ENCODE measurements at places on chromosomes 4 and X.

DNA sequence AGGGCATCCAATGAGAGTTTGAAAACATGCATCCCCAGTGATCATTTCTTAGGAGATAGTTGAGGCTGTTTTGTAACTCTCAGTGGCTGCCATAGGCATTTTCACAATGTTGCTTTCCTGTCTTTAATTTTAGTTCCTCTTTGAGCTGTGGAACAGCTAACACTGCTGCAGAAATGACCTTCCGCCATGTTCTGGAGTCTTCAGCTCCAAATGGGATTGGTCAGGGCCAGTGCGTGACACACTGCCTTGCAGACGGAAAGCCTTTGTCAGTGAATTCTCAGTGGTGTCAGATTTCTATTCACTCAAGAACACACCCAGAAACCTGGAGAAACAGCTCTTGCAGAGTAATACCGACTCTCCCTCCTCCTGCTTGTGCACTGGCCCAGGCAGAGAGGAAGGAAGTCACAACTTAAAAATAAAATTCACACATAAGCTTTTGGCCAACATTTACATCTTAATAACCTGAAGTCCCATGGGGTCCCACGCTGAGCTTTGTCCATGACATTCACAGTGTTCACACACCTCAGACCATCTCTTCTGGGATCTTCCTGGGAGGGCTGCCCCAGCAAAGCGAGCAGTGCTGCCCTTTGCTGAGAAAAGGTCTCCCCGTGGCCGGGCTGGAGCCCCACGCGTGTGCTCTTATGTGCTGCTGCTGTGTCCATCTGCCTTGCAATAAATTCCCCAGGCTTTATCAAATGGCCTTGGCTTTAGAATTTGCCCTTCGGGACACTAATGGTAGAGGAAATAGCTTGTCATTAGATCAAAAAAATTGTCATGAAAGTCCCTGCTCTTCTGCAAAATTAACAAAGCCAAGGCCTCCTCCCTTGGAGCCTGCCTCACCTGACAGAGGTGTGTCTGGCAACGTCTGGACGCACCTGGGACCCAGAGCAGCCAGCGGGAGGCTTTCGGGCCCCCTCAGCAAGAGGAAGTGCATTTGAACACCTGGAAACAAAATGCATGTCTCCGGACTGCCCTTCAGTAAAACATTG lies 126.8 kb downstream of the IRF2 start:
- DNase-seq = peak; percentile 45

DNA sequence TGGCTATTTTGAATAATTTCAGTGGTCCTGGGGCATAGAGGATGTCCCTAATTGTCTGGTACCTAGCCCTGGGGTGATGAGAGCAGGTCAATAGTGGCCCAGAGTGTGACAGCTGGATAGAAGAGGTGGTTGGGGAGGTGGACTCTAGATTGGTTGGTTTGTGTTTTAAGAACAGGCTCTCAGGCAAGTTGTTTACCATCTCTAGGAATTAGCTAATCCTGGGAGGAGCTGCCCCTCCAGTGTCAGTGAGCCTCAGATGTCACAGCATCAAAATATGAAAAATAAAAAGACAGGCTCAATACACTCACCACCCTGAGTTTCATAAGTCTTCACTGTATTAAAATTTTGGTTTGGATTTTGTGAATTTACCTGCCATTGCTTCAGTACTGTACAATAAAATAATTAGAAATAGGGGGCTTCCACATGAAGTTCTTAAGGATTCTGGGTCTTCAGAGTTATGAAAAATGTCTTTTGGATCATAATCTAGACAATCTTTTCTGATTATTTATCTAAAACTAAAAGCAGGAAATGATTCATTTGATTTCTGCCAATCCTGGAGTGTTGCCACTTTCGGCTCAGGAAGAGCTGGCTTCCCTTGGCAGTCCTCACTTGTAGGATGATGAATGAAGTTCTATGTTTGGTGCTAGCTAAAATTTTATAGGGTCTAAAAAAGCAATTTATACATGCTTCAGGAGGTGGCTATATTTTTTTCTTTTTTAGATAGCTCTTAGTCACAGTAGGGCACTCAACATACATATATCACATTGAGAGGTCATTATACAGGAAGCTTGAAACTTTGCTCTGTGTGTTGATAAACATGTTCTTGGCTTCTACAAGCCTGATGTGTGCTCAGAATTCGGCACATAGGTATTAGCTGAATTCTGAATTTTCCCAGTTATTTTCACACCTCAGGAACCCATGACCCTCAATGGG lies 395.1 kb downstream of the RAB28 start:
- no peak for DNase-seq

- no peak for DNase-seq
These were observed 6.0 kb downstream of the DMD start for GRCh38 chrX:33205321-33205720.

DNA sequence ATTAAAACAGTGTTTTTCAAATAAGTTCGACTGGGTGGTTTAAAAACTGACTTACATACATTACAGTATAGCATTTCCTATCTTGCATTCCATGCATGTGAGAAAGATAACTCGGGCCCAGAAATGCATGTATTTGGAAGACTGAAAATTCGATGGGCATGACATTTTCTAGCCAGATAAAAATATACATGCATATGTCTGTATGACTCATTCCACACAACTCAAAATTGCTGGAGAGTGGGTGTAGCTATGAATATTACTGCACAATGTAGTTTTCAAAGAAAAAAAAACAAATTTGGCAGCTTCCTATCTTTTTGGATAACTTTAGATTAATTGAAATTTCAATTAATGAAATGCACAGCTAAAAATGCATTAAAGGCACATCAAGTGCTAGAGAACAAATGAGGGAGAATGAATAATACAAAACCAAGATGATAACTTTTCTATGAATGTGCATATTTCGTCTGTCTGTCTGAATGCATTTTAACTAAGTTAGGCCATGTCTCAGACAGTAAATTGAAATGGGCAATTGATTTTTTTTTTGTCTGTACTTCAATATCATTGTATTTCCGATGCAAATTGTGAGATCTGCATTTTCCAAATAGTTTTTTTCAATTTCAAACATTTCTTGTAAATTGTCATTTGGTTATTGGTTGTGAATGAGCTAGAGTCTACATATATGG lies 54.5 kb upstream of the GABRA2 start:
- DNase-seq = no peak

GRCh38 chr4:138911909-138912703 lies 103.5 kb upstream of the NOCT start:
- DNase-seq = no peak

DNA sequence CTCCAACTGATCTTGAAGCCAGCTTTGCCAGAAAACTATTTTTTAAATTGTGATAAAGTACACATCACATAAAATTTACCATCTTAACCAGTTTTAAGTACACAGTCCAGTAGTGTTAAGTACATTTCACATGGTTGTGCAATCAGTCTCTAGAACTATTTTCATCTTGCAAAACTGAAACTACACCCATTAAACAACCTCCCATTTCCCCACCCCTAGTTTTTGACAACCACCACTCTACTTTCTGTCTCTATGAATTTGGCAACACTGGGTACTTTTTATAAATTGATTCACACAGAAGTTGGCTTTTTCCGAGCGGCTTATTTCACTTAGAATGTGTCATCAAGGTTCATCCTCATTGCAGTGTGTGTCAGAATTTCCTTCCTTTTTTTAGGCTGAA lies 31.0 kb downstream of the TRPC5 start:
- DNase-seq = peak; percentile 42

DNA sequence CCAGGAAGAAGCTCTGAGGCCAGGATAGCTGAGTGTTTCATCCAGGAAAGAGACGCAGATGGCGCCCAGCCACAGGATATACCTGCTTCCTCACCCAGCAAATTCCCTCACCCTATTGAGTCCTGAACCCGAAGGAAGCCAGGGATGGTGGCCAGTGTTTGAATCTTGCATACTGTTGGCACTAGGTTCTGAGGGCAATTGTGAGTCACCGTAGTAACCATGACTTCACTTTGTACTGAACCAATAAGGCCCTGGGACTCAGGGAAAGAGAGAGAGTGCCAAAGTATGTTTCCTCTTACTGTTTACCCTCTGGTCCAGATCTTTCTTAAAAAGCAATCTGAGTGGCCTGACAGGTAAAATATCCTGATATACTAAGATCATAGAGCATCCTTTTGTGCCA lies 25.6 kb upstream of the SMIM10L2A start:
- no peak for DNase-seq

- no peak for DNase-seq
These were observed 28.0 kb upstream of the ATP6AP2 start for GRCh38 chrX:40552768-40553167.

DNA sequence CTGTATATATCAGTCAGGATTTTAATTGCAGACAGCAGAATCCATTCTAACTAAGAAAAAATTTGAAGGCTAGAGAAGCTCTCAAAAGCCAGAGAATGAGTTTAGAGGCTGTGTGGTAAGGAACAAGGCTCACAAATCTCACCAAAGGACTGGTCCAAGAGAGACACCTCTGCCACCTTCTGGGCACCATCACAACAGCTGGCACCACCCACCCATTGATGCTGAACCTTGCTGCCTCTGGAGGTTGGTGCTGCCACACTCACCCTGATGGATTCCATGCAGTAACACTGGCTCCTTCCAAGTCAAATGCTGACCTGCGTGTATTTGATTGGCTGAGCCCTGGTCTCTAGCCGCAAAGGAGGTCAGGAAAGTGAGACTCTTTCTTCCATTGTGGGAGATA lies 100.8 kb downstream of the BEND2 start:
- no peak for DNase-seq

DNA sequence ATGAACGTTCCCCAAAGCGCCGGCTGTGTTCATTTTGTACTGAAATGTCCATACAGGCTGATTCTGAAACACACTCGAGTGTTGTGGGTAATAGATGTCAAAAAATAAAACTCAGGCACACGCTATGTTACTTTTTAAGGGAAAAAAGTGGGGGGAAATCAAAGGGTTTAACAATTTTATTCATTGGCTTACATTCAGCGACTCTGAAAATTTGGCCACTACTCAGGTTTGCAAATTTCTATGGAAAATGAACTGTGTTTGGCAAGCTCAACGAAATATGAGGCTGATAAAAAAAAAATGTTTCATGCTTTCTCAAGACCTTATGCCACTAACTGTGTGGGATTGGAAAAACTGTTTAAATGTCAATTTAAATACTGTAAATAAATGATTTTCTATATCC lies 18.5 kb downstream of the AMELX start:
- no peak for DNase-seq

DNA sequence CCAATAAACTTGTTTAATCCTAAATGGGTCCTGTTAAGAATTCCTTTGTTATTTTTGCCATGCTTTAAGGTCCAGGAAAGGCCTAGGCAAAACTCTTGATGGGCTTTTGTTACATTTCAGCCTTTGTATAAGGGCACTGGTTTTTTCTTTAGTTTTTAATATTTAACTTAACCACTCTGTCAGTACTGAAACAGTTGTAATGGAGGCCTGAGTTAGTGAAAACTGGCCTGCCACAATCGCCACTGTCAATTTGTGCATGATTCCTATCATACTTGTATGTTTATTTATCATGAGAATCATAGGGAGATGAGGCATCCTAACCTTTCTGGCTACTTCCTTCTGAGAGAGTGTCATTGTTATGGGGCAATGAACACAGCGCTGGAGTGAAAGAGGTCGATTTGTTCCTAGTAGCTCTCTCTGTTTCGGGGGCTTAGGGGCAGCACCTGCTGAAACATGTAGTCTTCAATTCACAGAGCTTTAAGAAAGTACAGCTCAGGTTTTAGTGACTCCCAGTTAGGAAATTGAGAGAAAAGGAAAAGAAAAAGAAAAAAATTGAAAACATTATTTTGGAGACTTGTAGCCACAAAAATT lies 393.8 kb upstream of the FSTL5 start:
- DNase-seq = no peak

DNA sequence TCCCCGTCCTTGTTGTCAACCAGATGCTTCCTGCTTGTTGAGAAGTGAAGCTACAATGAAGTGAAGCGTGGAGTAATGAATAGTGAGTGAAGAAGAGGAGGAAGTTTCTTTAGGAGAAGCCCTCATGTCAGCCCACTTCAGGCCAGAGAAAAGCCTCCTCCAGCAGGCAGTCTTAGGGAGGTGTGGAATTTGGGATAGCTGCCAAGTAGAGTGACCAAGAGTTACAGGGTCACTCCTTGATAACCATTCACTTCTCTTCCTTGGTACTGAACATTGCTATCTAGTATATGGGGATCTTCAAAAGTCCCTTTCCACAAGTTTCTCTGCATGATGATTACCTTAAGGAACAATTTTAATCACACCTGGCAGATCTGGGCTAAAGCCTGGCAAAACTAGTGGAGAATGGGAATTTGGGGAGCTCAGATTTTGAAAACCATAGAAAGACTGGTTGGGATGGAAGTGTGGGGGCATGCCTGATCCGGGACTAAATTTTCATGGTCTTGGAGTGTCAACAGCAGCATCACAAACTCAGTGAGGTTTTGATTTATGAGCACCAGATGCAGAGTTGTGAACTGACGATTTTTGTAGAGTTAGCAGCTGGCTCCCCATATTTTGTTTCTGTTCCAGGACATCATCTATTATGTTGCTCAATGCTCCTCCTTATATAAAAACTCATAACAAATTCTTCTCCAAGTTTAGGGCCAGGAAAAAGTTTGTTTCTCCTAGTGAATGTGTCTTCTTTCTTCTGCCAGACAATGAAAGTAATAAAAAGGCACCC lies 53.1 kb downstream of the IGSF1 start:
- no peak for DNase-seq

DNA sequence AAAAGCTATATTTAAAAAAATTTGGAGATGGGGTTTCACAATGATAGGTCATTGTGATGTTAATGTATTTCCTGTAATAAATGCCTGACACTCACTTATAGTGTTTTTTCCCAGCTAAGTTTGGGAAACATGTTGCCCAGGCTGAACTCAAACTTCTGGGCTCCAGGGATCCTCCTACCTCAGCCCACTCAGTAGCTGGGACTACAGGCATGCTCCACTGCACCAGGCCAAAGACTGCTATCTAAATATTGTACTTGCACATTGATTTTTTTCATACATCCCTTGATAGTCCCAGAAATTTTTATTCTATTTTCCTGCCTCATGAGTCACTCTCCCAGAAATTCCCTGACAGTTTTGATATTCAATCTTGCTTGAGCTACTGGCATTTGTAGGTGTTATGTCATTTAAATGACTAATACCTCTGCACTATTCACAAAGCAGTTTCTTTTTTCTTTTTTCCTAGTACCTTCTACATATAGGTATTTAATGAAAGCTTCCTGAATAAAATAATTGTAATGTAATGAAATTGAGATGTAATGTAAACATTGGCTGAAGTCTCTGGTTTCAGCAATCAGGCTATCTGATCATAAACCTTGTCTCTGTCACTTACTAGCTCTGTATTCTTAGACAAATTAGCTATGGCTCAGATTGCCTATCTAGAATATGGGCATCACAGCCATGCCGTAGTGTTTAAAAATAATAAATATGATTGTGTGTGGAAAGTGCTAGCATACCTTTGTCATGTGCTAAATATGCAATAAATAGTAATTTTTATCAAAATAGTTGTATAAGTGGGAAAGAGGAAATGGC lies 1973.0 kb upstream of the AGA start:
- no peak for DNase-seq
